ENCODE measurements at places on chromosomes 6 and 20. TPM values are rescaled to one million over a fixed set of nuclear protein-coding genes. Genes with fewer than 3 reads are reported as not detected.
A peak's percentile ranks its signal among the peaks of the same experiment; 100 is the strongest.

DNA sequence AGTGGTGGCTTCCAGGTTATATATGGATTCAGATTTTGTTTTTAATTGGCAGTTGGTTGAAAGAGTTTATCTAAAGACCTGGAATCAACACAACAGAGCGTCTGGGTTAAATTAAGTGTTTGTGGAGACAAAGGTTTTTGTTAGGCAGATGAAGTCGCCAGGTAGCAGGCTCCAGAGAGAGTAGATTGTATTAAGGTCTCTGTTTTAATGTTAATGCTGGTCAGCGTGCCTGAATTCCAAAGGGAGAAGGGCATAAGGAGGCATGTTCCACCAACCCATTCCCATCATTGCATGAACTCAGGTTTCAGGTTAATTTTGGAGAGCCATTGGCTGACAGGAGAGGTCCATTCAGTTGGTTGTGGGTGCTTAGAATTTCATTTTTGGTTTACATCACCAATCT is 744.1 kb upstream of the GJE1 start:
- no peak for DNase-seq

- peak; percentile 52 for DNase-seq
These were observed 72.3 kb downstream of the MRPL14 start for GRCh38 chr6:44054721-44055559.

LBP gene
- total RNA-seq: not detected

KCNK5 gene
- not detected for total RNA-seq

SLC29A1 gene
- 45.7 TPM for total RNA-seq

- DNase-seq: no peak
These were observed 90.5 kb upstream of the EYA2 start for GRCh38 chr20:46804126-46804525.

GRCh38 chr6:117531346-117531745 is 48.9 kb downstream of the DCBLD1 start:
- no peak for DNase-seq

GRCh38 chr20:45085867-45086266 is 15.1 kb downstream of the KCNS1 start:
- no peak for DNase-seq

- no peak for DNase-seq
These were observed 813.4 kb downstream of the MAFB start for GRCh38 chr20:39875492-39876110.

GUCA1A gene
- not detected for total RNA-seq

ZNF334 gene
- 1.1 TPM for total RNA-seq

DNA sequence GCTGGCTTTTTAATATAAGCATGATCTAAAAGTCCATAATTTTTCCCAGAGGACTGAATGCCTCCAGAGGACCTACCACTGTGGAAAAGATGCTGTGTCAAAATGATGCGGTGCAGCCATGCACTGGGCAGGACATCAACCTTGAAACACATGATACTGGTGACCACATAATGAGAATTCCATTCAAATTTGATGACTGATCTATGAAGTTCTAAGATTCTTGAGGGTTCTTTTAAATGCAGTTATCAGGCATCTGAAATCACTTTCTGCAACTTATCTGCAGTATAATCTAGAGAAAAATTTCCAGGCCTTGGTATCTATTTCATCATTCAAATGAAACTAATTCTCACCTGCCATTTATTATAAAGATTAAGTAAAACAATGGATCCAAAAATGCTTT is 15.0 kb upstream of the MARCKS start:
- DNase-seq: no peak

GRCh38 chr20:60001108-60001507 is 42.9 kb downstream of the CDH26 start:
- DNase-seq: no peak

CLDN20 gene
- total RNA-seq: not detected

GRCh38 chr20:61846741-61847419 is 218.8 kb downstream of the TAF4 start:
- DNase-seq: no peak

- DNase-seq: no peak
These were observed 251.9 kb upstream of the PRDM1 start for GRCh38 chr6:105833959-105834947.

DNA sequence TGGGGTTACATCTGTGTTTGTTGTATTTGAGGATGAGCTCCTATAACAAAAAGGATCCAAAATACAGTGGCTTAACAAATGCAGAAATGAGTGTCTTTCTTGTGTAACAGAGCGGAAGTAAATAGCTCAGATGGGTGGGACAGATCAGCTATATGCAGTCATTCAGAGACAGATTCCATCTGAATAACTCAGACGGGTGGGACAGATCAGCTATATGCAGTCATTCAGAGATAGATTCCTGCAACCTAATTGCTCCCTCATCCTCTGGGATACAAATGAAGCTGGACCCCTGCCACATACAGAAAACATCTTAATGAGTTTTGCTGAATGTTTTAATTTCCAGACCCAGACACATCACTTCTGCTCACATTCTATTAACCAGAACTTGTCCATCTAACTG is 332.3 kb downstream of the BCKDHB start:
- DNase-seq: peak; percentile 83

DNA sequence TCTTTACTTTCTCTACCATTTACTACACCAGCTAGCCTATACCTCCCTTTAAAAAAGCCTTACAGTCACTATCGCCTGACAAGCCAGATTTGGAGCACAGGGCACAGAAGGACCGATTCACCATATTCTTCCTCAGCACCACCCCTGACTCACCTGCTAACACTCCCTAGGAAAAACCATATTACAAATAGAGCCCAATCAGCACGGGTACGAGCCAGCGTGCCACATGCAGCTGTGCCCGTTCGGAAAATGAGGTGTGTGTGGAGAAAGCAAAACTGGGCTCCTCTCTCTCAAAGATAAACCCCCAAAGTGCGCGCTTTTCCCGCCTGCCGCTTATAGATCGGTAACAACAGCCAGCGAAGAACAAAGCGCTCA is 1.2 kb downstream of the SYNCRIP start:
- peak; percentile 44 for DNase-seq

DNA sequence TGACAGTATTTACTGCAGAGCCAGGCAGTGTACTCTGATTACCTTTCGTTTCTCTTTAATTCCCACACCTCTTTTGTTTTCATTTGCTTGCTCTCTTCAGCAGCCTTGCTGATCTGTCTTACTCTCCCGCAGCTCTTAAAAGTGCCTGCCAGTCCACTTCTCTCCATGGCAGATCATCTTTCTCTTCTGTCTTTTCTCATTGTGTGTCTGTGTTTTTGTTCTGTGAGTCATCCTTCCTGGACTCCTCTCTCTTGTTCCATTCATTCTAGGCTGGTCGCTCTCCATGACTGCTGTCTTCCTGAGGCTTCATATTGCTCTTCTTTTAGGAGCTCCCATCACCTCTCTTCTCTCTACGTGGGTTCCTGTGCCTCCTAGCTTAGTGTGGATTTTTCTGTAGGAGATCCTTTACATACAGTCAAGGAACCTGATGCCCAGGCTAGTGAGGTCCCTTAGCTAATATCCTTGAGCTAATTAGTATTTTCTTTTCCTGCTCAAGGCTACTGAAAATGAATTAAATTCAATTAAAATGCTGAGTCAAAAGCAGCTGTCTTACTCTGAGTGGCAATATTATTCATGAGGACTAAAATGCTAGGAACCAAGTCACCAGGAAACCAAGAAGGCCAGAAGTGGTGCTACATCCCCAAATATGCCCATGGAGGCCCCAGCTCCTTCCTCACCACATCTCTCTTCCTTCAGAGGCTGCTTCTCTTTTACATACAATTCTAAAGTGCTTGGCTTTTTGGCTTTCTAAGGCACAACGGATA is 86.1 kb downstream of the SLX4IP start:
- peak; percentile 81 for DNase-seq

DNA sequence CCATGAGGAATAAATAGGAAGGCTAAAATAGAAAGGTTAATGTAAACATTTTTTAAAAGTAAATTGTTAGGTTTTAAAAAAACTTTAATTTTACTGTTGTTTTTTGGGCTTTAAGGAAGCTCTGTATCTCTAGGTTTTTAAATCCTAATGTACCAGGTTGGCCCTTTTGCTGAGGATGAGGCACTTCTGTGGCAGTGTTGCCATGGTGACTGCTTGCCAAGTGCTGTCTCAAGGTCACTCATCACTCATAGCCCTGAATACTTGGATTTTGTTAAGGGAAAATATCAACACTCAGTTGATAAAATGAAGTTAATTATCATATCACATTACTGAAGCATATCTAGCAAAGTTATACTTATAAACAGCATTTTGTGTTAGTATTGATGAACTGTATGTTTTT is 50.2 kb downstream of the NCOA3 start:
- no peak for DNase-seq

DNA sequence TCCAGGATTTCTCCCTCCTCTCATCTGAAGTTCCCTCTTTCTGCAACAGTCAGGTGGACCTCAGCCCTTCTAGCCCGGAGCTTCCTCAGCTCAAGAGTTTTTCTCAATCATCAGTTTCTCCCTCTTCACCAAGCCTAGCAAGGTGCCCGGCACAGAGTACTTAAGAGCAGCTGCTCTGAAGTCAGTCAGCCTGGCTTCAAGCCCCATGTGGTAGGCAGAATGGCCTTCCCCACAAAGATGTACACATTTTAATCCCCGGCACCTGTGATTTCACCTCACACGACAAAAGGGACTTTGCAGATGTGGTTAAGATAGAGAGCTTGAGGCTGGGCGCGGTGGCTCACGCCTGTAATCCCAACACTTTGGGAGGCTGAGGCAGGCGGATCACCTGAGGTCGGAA is 15.1 kb upstream of the RBPJL start:
- no peak for DNase-seq

DNA sequence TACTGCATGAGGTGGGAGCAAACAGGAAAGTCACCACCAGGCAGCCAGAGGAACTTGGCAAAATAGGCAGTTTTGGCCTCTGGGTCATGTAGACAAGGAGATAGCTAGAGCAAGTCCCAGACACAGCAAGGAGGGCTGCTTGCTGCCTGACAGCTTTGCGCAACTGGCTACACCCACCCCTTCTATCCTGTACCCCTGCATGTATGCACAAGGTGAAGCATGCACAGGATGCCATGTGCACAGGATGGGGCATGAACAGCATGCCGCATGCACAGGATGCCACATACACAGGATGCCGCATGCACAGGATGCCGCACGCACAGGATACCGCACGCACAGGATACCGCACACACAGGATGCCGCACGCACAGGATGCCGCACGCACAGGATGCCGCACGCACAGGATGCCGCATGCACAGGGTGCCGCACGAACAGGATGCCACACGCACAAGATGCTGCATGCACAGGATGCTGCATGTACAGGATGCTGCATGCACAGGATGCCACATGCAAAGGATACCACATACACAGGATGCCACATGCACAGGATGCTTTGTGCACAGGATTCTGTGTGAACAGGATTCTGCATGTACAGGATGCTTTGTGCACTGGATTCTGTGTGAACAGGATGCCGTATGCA is 104.9 kb upstream of the IYD start:
- no peak for DNase-seq

DNA sequence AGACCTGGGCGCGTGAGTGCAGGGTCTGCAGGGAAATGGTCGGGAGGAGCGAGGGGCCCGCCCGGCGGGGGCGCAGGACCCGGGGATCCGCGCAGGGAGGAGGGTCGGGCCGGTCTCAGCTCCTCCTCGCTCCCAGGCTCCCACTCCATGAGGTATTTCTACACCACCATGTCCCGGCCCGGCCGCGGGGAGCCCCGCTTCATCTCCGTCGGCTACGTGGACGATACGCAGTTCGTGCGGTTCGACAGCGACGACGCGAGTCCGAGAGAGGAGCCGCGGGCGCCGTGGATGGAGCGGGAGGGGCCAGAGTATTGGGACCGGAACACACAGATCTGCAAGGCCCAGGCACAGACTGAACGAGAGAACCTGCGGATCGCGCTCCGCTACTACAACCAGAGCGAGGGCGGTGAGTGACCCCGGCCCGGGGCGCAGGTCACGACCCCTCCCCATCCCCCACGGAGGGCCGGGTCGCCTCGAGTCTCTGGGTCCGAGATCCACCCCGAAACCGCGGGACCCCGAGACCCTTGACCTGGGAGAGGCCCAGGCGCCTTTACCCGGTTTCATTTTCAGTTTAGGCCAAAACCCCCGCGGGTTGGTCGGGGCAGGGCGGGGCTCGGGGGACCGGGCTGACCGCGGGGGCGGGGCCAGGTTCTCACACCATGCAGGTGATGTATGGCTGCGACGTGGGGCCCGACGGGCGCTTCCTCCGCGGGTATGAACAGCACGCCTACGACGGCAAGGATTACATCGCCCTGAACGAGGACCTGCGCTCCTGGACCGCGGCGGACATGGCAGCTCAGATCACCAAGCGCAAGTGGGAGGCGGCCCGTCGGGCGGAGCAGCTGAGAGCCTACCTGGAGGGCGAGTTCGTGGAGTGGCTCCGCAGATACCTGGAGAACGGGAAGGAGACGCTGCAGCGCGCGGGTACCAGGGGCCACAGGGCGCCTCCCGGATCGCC is 54.2 kb upstream of the HLA-A start:
- peak; percentile 61 for DNase-seq

LY86 gene
- total RNA-seq: not detected

MRAP2 gene
- 3.2 TPM for total RNA-seq

DNA sequence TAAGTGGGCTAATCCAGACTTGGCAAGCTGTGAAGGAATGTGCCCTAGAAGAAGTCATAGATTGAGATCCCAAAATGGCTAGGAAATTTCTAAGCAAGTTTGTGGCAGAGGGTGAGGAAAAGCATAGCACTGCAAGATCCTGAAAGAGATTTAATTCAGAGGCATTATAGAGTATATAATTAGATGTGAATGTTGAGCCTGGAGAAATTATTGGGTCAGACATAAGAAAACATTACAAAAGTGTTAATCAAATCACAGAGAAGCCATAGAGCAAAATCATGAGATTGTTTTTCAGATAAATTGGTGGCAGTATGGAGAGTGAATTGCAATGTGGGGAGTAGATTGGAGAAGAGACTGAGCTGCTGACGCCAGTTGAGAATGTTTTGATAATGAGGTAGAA is 90.0 kb downstream of the CD2AP start:
- DNase-seq: no peak

FAM162B gene
- not detected for total RNA-seq

GRCh38 chr6:27592481-27593199 is 119.7 kb upstream of the ZNF184 start:
- DNase-seq: peak; percentile 84

CCN6 gene
- total RNA-seq: 6.0 TPM

LHFPL5 gene
- total RNA-seq: not detected

- no peak for DNase-seq
These were observed 22.1 kb downstream of the BACH2 start for GRCh38 chr6:90274451-90275030.

GRCh38 chr6:100346203-100346602 is 118.5 kb downstream of the SIM1 start:
- DNase-seq: no peak

GRCh38 chr20:57671662-57672061 is 38.2 kb downstream of the PMEPA1 start:
- DNase-seq: no peak

- DNase-seq: peak; percentile 55
These were observed 105.0 kb upstream of the QKI start for GRCh38 chr6:163309491-163310026.
